H1 (cell line): ENCODE measurements at places on chromosomes 2 and 18. TPM values are rescaled to one million over a fixed set of nuclear protein-coding genes. Genes with fewer than 3 reads are reported as not detected.

FSHR gene
- total RNA-seq = not detected in 2 replicates

DNA sequence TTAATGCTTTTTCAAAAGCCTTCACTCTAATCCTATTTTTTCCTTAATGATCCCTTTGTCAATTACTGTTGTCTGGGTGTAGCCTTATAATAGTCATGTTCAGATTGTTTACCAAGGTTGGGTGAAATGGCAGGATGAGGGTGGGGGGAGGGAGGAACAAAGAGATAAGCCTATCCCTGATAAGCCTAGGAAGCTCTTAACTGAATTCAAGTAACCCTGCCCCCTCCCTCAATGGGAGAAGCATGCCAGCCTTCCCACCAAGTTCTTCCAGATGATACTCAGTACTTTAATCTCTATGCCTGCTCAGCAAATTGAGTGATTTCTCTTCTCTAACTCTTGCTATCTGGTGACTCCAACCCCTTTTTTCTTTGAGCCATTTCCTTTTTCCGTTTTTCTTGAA is 180.3 kb upstream of the ETAA1 start:
- DNase-seq = no peak

DNA sequence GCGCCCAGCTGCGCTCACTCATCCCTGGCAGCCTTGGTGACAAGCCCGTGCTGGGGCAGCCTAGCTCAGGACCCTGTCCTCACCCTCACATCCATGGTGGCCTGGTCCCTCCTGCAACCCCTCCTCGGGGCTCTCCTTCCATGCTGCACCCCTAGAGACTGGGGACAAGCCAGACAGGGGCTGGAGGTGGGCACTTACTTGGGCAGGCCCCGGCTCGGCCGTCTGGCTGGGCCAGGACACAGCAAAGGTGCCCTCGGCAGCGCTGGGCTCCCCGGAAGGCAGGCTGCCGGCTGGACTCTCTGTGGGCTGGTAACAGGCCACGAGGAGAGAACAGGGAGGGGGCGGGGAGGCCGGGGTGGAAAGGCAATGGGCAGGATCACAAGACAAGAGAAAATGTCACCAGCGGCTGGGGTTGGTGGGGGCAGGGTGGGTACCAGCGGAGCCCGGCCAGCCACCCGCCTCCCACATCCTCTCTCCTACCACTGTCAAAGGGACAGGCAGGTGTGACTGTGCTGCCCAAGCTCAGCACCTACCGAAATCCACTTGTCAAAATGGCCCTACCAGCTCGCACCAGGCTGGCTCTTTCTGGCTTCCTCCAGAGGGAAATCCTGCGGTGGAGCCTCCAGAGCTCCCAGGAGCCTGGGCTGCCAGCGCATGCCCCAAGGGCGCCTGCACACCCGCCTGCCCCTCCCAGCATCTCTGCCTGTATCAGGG is 54.7 kb downstream of the BIN1 start:
- no peak for DNase-seq

ELMOD3 gene
- total RNA-seq = 6.9 and 10.2 TPM in 2 replicates

MGAT5 gene
- total RNA-seq = 49.2 and 49.4 TPM in 2 replicates

GEN1 gene
- 19.2 and 20.5 TPM in 2 replicates for total RNA-seq

DNA sequence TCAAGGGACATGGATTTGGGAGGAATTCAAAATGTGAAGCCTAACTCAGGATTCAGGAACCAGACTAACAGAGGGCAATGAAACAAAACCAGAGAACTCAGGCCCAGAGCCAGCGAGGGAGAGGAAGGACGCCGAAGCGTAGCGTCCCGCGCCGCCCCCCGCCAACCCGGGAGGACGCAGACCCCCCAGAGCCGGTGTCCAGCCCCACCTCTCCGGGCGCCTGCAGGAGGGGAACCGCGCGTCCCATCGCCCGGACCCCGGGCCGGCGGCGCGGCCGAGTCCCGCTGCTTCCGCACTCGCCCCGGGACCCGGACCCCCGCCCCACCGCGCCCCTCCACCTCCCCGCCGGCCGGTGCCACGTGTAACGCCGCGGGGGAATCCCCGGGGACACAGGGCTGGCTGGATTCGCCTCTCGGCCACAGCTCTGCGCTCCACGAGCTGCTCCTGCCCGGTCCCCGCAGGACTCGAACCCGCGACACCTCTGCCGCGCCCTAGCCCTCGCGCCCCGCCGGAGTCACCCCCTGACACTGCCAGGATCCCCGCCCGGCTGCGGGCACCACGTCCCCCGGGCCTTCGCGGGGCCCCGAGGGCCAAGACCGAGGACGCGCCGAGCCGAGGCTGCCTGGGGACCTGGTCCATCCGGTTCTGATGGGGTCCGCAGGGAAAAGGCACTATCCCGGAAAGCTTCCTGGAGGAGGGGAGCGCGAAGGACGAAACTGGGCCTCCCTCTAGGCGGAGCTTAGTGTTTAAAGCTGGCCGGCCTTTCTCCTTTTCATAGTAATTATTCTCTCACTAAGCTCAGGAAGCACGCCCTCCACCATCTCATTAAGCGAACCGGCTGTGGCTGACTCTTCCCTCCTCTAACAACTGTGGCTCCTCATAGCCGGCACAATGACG is 40.4 kb upstream of the FAM124B start:
- no peak for DNase-seq

GRCh38 chr2:78707776-78708386 is 317.6 kb upstream of the REG3G start:
- no peak for DNase-seq

TFPI gene
- 6.8 and 7.1 TPM in 2 replicates for total RNA-seq

DNA sequence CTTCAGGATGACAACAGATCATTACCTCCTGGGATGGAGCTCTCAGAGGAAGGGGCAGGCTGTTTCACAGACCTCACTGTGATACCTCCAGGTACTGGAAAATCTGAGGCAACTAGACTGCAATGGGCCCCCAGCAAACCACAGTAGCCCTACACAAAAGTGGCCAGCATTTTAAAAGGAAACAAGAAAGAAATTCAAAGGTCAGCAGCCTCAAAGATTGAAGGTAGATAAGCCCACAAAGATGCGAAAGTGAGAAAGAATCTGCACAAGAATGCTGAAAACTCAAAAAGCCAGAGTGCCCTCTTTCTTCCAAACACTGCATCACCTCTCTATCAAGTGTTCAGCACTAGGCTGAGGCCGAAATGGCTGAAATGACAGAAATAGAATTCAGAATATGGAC is 499.5 kb upstream of the CHAC2 start:
- DNase-seq = no peak

- no peak for DNase-seq
Measured at GRCh38 chr2:204505488-204505887, 39.8 kb upstream of the PARD3B start.

GRCh38 chr2:159251296-159252173 is 35.0 kb downstream of the WDSUB1 start:
- no peak for DNase-seq

DNA sequence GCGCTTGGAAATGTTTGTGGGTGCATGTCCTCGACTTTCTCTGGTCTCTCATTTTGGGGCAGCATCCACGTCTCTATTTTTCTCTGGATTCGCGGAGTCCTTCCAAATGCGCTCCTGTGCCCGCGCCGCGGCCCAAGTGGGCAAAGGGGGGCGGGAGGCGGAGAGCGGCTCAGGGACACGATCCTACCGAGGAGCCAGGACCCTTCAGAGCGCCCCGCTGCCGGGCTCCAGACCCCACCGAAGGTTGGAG is 990 bp downstream of the EPAS1 start:
- DNase-seq = no peak

DNA sequence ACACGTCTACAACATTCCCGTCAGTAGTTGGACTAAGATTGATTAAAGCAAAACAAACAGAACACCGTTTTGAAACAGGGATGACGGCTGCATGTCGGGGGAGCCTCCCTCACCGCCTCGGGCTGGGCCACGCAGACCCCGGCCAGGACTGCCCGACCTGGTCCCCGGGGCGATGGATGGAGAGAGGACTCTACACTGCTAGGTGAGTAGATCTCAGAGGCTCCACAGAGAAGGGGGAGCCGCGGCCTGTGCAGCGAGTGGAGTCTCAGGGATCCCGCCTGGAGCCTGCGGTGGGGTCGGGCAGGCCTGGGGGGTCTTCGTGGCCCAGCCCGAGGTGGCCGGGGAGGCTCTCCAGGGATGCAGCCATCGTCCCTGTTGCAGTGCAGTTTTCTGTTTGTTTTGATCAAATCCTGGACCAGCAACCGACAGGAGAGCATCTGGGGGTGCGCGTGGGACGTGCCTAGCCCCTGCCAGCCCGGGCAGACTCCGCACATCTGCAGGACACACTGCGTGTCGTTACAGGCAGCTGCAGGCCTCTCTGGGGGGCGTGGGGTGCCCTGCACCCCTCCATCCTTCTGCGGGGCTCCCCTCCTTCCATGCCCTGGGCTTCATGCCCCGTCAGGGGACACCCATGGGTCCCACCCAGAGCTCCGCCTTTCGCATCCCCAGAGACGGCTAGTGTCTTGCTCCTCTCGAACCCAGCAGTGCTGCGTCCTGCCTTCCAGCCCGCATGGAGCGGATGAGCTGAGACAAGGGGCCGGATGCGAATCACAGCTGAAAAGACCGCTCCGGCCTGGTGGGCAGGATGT is 143.6 kb downstream of the RTP5 start:
- no peak for DNase-seq

GRCh38 chr2:43312755-43313641 is 86.6 kb upstream of the ZFP36L2 start:
- DNase-seq = no peak

- DNase-seq = no peak
Measured at GRCh38 chr2:143718745-143719144, 589.5 kb downstream of the ARHGAP15 start.

KCNG2 gene
- total RNA-seq = 0.19 TPM in 1 of 2 replicates, not detected in the other

DNA sequence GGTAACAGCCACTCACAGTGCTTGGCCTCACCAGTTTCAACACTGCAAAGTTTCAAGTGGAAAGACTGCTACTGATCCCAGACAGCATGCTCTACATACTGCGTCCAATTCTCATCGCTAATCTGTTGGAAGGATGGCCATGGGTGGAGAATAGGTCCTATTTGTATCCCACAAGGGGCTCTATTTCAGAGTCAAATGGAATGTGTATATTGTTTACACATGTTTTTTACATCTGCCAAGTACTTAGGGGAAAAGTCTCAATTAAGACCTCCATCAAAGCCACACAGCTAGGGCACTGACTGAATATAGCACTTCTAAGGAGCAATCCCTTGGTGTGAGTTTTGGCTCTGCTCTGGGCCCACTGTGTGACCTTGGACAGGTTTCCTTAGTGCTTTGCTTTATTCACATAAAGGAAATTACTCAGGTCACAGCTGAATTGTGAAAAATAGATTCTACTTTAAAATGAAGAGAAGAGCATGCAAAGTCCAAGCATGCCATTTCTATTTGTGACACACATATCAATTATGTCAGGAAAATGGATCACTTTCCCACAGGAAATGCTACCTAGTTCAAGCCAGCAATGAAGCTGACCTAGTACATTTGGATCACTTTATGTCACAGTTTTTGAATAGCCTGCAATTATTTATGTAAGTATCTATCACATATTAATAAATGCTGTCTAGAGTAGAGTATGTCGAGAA is 112.9 kb upstream of the STK17B start:
- DNase-seq = no peak

DNA sequence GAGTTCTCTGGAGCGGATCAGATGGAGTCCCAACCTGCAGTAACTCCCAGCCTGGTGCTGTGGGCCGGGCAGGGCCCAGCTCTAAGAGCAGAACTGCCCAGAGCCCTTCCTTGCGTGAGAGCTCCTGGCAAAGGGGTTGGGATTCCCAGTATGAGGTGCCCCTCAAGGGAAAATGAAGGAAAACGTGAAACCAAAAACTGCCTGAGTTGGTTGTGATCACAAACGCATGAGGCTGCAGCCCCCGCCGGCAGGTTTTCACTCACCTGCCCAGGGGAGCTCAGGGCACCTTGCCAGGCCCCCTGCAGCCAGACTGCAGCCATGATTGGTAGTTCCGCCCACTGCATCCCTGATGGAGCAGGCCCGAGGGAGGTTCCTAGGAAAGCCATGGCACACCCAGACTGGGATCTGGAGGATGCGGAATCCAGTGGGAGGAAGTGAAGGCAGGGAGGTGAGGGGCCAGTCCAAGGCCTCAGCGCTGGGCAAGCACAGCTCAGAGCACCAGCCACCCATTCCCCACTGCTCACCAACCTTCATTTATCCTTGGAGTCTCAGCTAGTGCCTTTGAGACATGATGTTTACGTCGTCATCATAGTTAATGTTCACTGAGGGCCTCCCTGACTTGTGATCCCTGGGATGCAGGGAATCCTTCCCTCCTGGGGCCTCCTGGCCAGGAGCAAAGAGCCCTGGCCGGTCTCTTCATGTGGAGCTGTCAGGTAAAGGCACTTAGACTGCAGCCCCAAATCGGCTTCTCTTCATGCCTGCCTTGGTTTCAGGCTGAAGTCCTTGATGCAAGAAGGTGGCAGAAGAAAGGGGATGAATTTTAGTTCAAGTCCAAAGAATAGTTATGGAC is 103.2 kb downstream of the INHBB start:
- DNase-seq = no peak

RASGRP3 gene
- total RNA-seq = not detected in 2 replicates

IL36RN gene
- total RNA-seq = not detected in 2 replicates

DNA sequence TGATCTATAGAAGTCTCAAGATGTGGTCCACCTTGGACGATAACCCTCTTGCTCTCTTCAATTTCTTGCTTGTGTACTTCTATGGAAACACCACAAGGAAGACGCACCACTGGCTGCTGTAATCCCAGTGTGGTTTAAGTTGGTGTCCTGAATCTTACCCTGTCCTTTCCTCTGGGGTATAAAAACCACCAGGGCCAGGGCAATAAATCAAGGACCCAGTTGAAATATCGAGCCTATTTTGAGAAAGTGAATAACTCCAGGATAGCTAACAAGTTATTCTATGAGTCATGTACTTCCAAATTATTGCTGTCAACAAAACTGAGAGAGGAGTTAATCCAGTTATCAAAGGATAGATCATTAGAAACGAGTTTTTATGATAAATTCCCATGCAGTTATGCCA is 137.0 kb downstream of the RND3 start:
- DNase-seq = no peak

GRCh38 chr18:62288665-62289008 is 36.5 kb upstream of the TNFRSF11A start:
- no peak for DNase-seq

DNA sequence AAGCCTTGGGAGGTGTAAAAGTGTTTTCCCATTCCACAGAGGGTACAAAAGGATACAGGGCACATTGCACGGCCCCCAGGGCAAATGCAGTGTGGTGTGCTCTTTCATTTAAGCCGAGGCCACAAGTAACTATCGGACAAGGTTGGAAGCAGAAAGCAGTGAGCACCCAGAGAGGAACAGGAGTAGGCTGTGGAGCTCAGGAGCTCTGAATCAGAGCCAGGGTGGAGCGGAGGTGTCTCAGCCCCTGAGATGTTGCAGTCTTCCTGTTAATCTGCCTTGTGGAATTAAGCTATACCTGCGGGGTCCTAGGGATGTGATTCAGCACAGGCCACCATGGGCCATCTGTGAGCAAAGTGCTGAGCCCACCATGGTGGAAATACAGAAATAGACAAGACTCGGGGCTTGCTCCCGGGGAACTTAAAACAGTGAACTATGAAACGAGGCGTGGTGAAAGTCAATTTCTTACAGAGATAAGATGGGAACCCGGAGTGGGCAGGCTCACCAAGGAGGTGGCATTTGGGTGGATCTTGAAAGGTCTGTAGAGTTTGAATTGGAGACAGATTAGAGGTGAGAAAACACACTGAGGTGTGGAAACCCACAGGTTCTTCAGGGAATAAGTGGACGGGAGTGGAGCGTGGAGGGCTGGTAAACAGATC is 44.0 kb downstream of the ASAP2 start:
- no peak for DNase-seq

MEMO1 gene
- total RNA-seq = 52.8 and 54.7 TPM in 2 replicates

- no peak for DNase-seq
Measured at GRCh38 chr2:46942891-46943626, 27.5 kb upstream of the MCFD2 start.
